ENCODE measurements at places on chromosomes 11 and 22. TPM values are rescaled to one million over a fixed set of nuclear protein-coding genes. Genes with fewer than 3 reads are reported as not detected.
A peak's percentile ranks its signal among the peaks of the same experiment; 100 is the strongest.

GRCh38 chr11:94128291-94128745, 323 bp upstream of the PANX1 start:
- no peak for DNase-seq

DNA sequence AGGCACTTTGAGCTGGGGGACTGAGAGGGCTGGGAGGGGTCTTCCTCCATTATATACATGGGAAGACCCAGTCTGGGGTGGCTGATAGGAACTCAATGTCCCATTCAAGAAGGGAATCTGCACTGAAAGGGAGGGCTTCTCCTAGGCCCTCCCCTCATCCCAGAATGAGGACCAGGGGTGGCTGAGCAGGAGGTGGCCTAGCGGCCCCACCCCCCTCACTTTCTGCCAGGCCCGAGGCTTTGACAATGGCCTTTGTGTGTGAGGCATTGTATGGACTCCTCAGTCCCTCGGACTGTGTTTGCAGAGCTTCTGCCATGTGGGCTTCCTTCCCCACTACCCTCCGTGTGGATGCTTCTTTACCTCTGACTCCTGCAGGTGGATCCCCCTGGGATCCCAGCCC, 65.7 kb downstream of the NECTIN1 start:
- H3K36me3 ChIP-seq: no peaks in the 10 kb centered on the region
- H3K4me3 ChIP-seq: no peak overlapping the region
- no peaks in the 10 kb centered on the region for H3K4me1 ChIP-seq
- no peak overlapping the region for H3K27ac ChIP-seq

DNA sequence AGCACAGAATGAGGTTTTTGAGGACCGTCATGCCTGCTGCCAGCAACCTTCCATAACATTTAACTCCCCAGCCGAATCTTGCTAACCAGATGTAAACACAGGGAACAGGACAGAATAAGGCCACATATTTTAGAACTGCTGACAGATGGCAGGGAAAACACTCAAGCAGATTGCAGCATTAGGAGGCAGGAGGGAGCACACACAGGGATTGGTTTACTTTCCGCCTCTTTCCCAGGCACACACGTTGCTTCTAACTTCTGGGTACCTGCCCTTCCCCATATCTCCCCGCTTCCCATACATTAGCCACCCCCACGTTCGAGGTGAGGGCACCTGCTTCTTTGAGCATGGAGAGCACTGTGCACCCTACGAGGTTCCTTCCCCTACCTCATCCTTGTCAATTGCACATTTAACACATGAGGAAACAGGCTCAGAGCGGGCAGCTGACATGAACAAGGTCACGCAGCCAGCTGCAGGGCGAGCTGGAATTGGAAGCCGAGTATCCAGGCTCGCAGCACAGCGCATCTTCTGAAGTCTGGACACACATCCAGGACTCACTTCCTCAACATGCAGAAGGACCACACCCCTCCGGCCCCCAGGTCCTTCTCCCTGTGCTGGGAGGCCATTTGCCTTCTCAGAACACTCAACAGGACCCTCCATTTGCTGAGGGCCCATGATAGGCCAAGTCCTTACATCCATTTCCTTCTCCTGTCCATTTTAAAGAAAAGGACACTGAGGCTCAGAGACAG, 18.7 kb downstream of the ASPHD2 start:
- no peak overlapping the region for H3K4me3 ChIP-seq
- DNase-seq: no peak
- no peak overlapping the region for H3K27ac ChIP-seq
- H3K4me1 ChIP-seq: no peaks in the 10 kb centered on the region

DNA sequence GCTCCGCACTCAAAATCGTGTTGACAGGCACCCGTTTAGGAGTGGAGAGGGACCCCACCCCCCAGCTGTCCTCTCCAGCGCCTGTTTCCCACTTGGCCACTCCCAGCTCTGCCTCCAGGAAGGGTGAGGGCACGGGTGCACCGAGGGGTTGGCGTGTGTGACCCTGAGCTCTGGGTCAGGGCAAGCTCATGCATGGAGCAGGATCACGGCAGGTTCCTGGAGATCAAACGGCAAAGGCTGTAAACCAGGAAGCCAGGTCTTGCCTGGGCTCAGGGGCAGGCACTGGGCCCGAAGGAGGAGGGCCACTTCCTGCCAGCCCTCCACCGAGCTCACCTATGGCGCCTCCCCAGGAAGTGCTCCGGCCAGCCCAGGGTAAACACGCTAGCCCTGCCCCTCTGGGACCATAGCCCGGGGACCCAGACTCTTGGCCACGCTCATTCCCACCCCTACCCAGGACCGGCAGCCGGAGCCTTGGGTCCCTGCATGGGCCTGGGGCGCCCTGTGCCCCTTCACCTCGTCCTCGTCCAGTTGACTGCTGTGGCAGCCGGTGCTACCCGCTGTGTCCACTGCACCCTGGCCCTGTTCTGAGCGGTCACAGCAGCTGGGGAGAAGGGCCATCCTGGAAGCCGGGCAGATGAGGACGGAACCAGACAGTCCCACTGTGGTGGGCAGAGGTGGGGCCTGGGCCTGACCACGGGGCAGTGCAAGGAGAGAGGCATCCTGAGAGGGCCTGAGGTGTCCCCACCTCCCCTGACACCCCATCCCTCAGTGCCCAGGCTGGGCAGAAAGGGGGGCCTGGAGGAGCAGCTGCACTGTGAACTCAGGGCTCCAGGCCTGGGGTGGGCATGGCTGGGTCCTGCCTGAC, 1.0 kb upstream of the EPS8L2 start:
- no peaks in the 10 kb centered on the region for H3K27me3 ChIP-seq
- H3K4me3 ChIP-seq: no peak overlapping the region
- H3K36me3 ChIP-seq: no peaks in the 10 kb centered on the region
- no peak for DNase-seq

DNA sequence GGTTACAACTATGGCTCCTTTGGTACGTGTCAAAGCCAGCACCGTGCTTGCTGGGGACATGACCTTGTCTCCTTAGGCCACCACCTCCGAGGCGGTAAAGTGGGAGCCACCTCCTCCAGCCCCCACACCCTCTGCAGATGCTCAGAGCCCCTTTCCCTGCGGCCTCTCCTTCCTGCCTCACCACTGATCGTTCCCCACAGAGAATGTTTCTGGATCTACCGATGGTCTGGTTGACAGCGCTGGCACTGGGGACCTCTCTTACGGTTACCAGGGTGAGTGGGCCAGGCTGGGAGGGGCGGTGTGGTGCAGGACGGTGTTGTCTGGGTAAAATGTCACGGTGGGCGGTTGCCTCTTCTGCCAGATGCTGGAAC, 8.9 kb downstream of the SIDT2 start:
- no peak overlapping the region for H3K4me3 ChIP-seq
- H3K36me3 ChIP-seq: peaks cover 17% of the 10 kb centered on the region
- no peaks in the 10 kb centered on the region for H3K4me1 ChIP-seq
- DNase-seq: no peak
- no peaks in the 10 kb centered on the region for H3K27me3 ChIP-seq

GRCh38 chr22:38870791-38871359, 1.1 kb downstream of the CBX6 start:
- H3K4me3 ChIP-seq: peak overlapping the region; percentile 72
- peaks cover 55% of the 10 kb centered on the region for H3K4me1 ChIP-seq
- peak overlapping the region; percentile 69 for H3K27ac ChIP-seq
- DNase-seq: no peak
- peaks cover 10% of the 10 kb centered on the region for H3K36me3 ChIP-seq
- no peaks in the 10 kb centered on the region for H3K27me3 ChIP-seq

- H3K27ac ChIP-seq: no peak overlapping the region
- no peak for DNase-seq
- no peak overlapping the region for H3K4me3 ChIP-seq
Measured at GRCh38 chr11:37968148-37968547, 1370.1 kb upstream of the RAG2 start.

- no peak overlapping the region for H3K27ac ChIP-seq
- H3K36me3 ChIP-seq: no peaks in the 10 kb centered on the region
- no peaks in the 10 kb centered on the region for H3K4me1 ChIP-seq
- DNase-seq: no peak
Measured at GRCh38 chr11:120229451-120230424, 10.2 kb upstream of the POU2F3 start.

GRCh38 chr11:60868682-60869450, 1.5 kb downstream of the ZP1 start:
- no peaks in the 10 kb centered on the region for H3K4me1 ChIP-seq
- DNase-seq: no peak
- H3K27ac ChIP-seq: no peak overlapping the region
- no peak overlapping the region for H3K4me3 ChIP-seq
- H3K27me3 ChIP-seq: no peaks in the 10 kb centered on the region

DNA sequence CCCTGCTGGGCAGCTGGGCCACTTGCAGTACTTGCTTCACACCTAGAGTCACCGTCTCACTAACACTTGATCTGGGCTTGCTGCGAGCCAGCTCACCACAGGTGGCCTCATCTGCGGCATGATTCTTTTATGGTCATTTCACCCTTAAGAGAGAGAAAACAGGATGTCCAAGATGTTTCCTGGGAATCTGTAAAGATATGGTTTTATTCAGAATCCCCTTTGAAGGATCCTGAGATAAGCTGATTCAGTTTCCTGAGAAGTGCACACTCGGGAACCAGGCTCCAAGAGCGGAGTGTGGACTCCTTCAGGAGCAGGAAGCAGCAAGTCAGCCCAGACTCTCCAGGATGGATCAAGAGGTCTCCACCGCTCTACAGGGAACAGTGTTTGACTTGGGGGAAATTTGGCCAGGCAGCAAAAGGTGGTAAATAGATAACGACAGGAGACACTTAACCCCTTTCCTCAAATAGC, 21.8 kb upstream of the TP53AIP1 start:
- no peak overlapping the region for H3K27ac ChIP-seq
- H3K36me3 ChIP-seq: no peaks in the 10 kb centered on the region
- no peak for DNase-seq
- peaks cover 18% of the 10 kb centered on the region for H3K4me1 ChIP-seq

DNA sequence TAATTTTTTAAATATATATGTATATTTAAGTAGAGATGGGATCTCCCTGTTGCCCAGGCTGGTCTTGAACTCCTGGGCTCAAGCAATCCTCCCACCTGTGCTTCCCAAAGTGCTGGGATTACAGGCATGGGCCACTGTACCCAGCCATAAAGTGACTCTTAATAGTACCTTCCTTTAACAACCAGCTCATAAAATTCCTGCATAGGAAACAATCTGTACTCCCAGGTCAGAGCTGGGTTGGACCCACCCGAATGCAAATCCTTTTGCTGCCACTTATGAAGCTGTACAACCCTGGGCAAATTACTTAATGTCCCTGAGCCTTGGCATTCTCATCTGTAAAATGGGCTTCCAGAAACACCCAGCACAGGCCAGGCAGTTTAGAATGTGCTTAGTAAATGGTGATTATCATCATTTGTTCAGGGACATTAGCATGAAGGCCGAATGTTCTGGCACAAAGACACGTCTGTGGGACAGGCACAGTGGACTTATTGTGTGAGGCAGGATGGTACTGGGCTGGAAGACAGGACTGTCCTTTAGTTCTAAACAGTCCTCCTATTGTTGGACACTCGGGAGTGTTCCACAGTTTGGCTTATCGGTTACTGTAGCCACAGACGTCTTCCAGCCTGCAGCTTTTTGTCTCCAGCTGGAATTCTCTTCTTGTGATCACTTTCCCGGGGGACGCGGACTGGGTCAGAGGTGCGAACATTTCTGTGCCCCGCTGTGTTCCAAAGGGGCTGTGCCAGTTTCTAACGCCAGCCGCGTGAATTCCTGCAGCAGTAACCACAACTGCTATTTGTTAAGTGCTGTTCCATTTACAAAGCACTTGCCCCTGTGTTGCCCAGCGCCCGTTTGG, 6.0 kb downstream of the PDXP start:
- no peak for DNase-seq
- peaks cover 18% of the 10 kb centered on the region for H3K4me1 ChIP-seq

DNA sequence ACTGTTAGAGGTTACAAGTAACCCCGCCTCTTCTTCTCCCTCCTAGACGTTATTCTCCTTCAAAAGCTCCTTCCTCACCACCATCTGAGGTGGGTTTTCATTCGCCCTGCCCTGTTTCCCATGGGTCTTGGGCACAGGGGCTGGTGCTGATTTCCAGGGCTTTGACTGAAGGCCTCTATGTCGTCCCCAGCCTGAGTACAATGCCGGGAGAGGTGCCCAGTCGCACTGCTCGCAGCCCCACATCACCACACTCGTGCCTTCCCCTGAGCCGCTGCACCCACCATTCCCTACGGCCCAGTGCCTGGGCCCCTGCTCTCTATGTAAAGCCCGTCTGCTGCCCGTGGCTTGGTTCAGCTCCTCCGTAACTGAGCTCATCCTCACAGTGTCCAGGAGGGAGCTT, 169.8 kb downstream of the DSCAML1 start:
- DNase-seq: no peak
- H3K4me1 ChIP-seq: no peaks in the 10 kb centered on the region
- no peak overlapping the region for H3K4me3 ChIP-seq
- no peak overlapping the region for H3K27ac ChIP-seq

DNA sequence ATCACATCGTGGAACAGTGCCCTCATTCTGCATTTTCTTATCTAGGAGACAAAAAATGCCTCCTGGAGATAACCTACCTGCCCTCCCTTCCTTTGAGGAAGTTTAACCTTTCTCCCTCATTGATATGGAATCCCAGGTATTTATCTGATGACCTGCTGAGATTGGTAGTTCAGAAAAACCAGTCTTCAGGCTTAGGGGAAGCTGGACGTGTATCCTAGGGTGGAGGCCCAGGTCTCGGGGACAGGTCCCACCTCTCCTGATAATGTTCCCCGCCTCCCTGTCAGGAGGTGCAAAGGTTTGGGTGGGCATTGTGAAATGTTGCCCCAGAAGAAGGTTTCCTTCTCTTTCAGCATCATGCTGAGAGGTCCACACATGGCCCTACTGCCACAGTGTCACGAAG, 186.9 kb upstream of the NAV2 start:
- H3K36me3 ChIP-seq: no peaks in the 10 kb centered on the region
- H3K27ac ChIP-seq: no peak overlapping the region
- no peak overlapping the region for H3K4me3 ChIP-seq
- peaks cover 2% of the 10 kb centered on the region for H3K27me3 ChIP-seq
- no peak for DNase-seq

DNA sequence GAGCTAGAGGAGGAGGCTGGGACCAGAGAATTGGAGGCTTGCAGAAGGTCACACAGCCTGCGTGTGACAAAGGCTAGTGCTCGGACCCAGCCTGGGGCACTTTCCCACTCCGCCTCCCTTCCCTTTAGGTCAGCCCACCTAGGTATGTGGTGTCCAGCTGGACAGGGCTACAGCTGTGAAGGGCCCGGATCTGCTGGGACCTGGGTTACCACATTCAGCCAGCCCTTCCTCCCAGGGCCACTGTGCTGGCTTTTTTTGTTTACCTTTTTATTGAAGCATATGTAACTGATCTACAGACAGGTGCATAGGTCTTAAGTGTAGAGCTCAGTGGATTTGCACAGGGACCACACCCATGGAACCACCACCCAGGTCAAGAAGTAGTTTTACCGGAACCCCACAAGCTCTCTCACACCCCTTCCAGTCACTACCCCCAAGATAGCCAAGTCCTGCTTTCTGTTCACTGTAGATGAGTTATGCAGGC, 8.7 kb downstream of the CAPN5 start:
- H3K4me3 ChIP-seq: no peak overlapping the region
- DNase-seq: no peak
- no peaks in the 10 kb centered on the region for H3K36me3 ChIP-seq
- H3K27ac ChIP-seq: no peak overlapping the region
- no peaks in the 10 kb centered on the region for H3K27me3 ChIP-seq
- no peaks in the 10 kb centered on the region for H3K4me1 ChIP-seq

Gene GGA1
- 69.7 TPM for total RNA-seq

Gene OR52L1
- not detected for total RNA-seq

Gene FOXR1
- not detected for total RNA-seq

Gene RBMXL2
- total RNA-seq: not detected

Gene RBFOX2
- 0.52 TPM for total RNA-seq

Gene OR10G6
- not detected for total RNA-seq

Gene HEPN1
- total RNA-seq: not detected
